ENCODE measurements at places on chromosomes 2 and 18.

GRCh38 chr18:3931013-3931315 is 481.0 kb downstream of the TGIF1 start:
- no peak for DNase-seq

GRCh38 chr2:70613521-70613920 is 59.9 kb upstream of the TGFA start:
- no peak for DNase-seq

GRCh38 chr2:70098032-70098431 is 10.8 kb downstream of the PCBP1 start:
- DNase-seq, result no peak

DNA sequence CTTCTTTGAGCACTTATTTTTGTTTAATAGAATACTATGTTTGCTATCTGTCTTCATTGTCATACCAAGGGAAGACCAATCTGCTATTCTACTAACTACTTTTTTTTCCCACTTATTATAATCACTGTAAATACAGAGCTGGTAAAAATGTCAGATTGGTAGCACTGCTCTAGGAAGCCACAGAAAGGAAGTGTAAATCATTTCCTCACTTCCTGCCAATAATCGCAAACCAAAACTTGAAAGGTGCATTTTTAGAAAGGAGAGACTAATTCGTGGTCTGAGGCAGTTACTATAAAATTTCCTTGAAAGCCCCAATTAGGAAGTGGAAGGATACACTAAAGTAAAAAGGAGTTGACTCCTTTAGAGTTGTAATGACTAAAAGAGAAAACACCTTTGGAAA is 13.9 kb upstream of the THSD7B start:
- no peak for DNase-seq

DNA sequence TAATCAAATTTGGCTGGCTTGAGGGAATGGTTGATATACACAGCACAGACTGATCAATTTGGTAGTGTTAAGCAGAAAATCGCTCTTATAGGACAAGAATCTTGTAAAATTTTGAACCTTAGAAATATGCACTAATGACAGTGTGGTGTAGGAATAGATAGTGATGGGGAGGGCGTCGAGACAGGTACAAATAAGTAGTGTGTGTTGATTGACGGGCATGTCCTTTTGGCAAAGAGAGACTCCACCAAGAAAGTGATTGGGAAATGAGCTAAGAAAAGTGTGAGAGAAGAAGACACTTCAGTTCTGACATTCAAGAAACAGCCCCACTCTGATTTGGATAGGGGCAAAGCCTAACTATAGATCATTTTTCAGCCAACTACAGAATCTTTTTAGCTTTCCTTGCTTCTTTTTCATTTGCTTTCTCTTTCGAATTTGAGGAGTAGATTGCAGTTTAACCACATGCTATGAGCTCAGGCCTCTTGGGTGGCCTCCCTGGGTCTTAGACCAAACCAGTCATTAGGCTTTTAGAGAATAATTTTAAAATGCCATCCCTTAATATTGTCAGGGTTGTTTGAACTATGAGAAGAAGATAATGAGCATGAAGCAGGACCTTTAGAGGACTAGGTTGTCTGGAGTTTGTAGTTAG is 127.1 kb downstream of the CERS6 start:
- no peak for DNase-seq

DNA sequence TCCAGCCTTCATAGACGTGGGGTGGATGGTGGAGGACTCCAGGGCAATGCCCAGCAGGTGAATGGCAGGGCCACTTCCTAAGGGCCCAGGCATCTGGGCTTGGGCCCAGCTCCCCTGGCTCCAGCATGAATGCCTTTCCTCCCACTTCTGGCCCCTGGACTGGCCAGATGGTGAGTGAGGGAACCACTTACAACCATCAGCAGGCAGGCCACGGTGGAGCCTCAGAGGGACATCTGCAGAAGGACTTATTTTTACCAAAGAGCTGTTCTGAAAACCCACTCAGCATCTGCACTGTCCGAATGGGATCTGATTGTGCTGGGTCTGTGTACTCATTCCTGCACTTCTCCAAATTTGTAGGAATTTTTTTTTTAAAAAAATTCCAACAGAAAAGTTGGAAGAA is 69.6 kb downstream of the SNTG2 start:
- DNase-seq, result no peak

GRCh38 chr2:73110168-73111072 is 2.3 kb downstream of the RAB11FIP5 start:
- DNase-seq, result no peak

- DNase-seq, result no peak
Observed at GRCh38 chr2:9653485-9654271, 22.9 kb upstream of the YWHAQ start.

DNA sequence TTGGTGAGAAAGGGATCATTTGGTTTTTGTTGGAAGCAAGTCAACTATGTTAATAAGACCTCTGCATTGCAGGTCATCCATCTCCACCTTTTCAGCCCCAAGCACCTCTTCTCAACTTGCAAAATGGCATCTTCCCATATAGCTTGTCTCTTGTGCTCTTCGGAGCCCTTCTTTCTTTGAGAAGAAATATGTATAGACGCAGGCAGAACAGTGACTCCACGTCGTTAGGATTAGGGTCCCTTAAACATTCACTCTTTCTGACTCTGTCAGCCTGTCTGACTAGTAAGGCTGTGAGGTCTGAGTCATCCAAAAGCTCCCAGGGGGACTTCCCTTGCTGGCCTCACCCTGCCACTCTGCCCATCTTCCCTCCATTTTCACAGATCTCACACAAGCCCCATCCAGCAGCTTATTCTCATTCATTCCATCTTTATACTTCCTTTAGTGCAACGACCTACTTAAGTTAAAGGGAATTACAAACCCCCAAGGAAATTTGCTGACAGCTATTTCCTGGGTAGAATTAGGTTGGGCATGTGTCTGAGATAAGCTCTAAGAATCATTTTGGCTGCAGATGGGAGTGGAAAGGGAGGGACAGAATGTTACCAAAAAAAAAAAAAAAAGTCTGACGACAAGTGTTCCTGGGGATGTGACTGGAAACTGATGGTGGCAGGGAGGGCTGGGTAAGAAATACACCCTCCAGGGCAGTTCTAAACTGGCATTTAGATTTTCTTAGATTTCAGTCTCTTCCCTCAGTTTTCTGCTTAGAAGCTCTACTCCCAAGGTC is 37.7 kb upstream of the MEX3C start:
- DNase-seq, result peak; percentile 35

- DNase-seq, result no peak
Observed at GRCh38 chr2:37612382-37612781, 59.1 kb downstream of the CDC42EP3 start.

DNA sequence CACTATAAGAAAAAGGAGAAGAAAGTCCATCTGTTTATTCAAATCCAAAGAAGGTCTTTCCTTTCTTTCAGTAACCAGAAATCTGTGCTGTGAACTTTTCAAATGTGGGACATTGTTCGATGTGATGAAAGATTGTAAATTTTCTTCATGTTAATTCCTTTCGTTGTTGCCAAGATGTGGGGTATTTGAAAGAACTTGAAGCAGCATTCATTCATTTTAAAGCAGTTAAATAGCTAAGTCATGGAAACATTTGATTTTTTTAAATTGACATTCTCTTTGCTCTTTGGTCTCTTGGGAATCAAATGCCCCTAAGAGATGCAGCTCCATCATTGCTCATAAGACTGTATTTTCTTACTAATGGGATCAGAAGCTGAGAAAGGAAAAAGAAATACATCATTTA is 93.7 kb upstream of the EHBP1 start:
- no peak for DNase-seq

- no peak for DNase-seq
Observed at GRCh38 chr2:213317929-213318328, 33.7 kb downstream of the SPAG16 start.

DNA sequence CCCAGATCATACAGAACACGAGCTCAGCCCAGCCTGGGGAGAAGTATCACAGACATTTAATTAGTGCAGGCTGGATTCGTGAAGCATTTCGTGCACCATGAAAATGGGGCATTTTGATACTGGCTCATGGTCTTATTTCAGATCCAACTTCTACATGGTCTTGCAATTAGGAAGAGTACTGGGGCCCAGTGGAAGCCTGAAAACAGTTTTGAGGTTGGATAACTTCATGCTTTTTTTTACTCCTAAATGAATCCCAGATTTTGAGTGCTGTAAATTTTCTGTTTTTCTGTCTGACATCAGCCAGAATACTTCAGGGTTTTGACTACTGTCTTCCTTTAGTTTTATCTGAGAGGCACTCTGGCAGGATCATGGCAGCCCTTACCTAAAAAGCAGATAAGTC is 160.1 kb downstream of the GFPT1 start:
- DNase-seq, result no peak

GRCh38 chr2:238100049-238100820 is at the start of gene ESPNL:
TSS of gene ESPNL (plus strand) at chr2:238100340. CDS start at chr2:238100420, 80 bp downstream.
- DNase-seq, result no peak

DNA sequence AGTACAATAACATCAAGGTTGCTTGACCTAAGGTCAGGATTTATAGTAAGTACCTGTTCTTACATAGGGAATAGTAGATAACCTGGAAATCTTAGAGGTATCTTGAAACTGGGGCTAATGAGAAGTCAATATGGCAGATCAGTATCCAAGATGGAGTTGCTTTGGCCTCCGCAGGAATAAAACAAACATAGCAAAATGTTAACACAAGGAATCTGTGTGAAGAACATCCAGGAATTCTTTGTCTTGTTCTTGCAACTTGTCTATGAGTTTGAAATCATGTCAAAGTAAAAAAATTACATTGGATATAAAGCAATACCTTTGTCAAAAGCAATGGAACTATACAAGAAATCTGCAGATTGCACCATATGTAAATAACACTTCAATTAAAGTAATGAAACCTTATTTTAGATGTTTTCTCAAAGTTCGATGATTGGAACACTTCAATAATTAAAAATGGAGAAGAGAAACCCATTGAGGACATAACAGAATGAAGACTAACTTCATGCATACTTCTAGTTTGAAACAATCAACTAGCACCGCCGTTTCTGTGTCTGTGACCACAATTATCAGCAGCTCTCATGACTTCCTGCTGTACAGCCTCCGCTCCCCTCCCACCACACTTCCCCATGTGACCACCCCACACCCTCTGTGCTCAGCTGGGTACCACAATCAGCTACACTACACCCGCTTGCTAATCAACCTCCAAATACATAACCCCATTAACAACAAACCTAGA is 27.6 kb downstream of the C2orf76 start:
- DNase-seq, result no peak

GRCh38 chr2:106137731-106138521 is 56.2 kb downstream of the UXS1 start:
- peak; percentile 41 for DNase-seq

DNA sequence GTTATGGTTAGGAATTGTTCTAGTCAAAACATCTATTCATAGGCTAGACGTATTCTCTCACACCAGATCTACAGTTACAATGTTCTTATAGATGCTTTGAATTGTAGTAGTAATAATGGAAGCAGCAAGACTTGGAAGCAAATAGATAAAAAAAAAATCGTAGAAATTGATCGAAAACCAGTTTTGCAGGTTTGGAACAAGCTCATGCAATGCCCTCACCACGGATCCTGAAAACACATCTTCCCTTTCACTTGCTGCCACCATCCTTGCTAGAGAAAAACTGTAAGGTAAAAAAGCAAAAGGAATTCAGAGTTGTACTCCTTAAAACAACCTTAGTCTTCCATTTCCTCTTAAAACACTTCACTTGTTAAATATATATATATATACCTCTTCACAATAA is 4.4 kb downstream of the SULT1C4 start:
- no peak for DNase-seq

DNA sequence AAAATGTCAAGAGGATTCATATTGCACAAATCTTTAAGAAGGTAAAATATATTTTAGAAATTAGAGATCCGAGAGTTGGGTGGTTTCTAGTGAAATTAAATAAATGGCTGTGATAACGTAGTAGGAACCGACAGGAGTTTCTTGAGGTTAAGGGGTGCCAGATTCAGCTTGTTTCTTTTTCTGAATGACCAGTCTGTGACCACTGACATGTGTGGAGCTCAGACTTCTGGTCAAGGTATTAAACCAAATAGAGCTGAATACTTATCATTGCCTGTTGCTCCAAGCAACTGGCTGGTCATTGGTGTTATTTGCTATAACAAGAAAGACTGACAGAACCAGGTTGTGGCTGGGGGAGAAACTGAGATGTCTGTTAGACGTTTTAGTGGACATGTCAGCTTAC is 408.2 kb upstream of the HS6ST1 start:
- no peak for DNase-seq

- DNase-seq, result no peak
Observed at GRCh38 chr2:27033253-27033852, 588 bp downstream of the TMEM214 start.

DNA sequence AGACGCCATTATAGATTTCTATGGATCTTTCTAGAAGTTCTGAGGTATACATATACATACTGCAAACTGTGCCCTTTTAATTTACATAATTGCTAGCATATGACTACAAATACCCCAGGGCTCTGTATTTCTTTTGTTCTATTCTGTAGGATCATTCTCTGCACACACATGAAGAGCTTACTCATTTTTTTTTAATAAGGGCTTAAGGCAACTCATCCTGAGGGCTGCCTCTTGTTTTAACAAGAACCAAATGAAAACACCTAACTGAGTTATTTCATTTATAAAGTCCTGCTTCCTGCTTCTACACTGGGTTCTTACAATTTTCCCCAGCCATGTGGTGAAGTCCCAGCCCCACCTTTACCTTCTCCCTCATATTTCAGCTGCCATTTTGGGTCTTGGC is 390.5 kb downstream of the IRS1 start:
- DNase-seq, result no peak

DNA sequence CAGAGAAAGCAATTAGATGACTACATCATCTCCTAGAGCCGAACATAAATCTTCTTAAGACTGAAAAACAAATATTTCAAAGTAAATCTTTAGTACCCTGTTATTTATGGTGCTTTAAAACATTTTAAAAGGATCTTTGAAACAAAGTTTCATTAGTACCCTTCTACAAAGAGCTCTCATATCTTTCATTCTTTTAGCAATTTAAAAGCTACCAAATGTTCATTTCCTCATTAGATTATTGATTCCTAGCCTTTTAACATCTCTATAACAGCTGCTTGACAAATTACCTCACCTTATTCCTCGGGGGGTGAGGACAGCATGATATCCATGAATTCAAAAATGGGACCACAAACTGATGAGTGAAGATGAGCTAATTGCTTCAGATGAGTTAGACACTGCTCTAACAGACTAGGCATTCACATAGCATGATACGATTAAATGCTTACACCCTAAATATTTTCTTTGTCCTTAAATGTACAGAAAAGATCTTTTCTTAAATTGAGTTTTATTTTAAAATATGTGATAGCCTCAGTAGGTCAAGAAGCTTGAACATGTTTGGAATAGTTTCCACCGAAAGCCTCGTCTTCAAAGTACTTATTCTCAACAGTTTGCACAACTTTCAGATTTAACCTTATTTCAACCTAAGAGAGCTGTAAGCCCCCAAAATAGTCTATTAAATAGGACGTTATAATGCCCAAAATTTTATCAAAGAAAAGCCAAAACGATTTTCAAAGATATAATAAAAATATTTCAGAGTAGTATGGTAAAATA is 2.1 kb downstream of the ATAD2B start:
- no peak for DNase-seq

DNA sequence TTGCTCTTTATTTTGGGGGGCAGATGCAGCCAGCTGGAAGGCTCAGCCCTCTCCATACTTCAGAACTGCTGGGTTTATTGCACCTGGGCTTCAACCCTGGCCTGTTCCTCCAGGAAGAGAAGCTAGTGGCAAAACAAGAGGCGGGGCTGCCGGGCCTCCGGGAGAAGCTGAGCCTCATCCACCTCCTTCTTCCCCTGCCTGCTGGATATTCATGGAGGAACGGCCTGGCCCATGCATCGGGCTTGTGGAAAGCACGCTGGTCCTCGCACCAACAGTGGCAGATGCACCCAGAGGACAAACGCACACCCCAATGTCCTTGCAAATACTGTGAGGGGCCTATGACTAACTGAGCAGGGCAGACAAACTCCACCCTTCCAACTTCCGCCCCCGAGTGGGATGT is 30.6 kb downstream of the FAM178B start:
- DNase-seq, result no peak
